Neural crest cell (in vitro differentiated cells): ENCODE measurements at places on chromosomes 7 and 10. TPM values are rescaled to one million over a fixed set of nuclear protein-coding genes. Genes with fewer than 3 reads are reported as not detected.

HMX2 gene
- total RNA-seq = not detected in 2 replicates

CAV1 gene
- 3.7 and 5.3 TPM in 2 replicates for total RNA-seq

DNA sequence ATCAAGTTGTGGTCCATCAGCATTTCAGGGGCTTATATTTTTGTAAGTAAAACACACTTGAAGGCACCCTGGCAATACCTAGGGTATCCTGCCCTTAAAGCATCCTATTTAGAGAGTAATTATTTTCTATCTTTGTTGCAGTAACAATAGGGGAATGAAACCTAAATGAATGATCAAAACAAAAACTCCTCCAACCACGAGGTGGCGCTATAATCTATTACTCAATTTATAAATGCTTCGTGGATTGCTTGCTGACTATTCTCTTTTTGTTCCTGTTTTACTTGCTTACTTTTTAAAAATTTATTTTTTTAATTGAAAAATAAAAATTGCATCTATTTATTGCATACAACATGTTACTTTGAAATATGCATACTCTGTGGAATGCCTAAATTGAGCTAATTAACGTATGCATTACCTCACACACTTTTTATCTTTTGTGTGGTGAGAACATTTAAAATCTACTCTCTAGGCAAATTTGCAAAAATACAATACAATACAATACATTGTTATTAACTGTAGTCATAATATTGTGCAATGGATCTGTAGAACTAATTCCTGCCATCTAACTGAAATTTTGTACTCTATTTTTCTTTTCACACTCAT is 147.7 kb upstream of the BMPER start:
- H3K4me1 ChIP-seq = peaks cover 16% of the 10 kb centered on the region
- H3K27me3 ChIP-seq = no peaks in the 10 kb centered on the region
- H3K27ac ChIP-seq = no peak overlapping the region
- DNase-seq = peak; percentile 33
- no peak overlapping the region for H3K4me3 ChIP-seq

- H3K27me3 ChIP-seq = no peaks in the 10 kb centered on the region
- H3K27ac ChIP-seq = peak overlapping the region; percentile 64
- no peaks in the 10 kb centered on the region for H3K36me3 ChIP-seq
- peaks cover 12% of the 10 kb centered on the region for H3K4me1 ChIP-seq
- no peak for DNase-seq
- no peak overlapping the region for H3K4me3 ChIP-seq
These were observed 37.0 kb upstream of the SVOPL start for GRCh38 chr7:138738114-138738513.

DNA sequence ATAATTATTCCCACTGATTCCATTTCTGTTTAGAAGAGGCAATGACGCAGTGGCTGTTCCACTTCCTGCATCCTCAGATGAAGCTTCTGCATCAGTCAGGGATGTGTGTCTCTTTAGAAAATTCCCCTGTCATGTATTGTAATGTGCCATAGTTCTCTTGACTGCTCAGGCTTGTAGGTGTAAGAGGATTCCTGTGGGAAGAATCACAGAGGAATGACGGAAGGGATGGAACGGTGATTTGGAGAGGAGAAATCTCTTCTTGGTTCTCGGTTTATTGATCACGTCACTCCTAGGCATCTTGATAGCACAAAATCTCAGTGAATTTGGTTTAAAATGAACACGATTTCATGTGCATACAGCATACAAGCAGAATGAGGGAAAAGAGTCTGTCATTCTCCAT is 69.8 kb upstream of the PRKCQ start:
- H3K4me3 ChIP-seq = no peak overlapping the region
- no peak for DNase-seq
- no peak overlapping the region for H3K27ac ChIP-seq
- H3K36me3 ChIP-seq = no peaks in the 10 kb centered on the region
- H3K27me3 ChIP-seq = peaks cover 39% of the 10 kb centered on the region

GRCh38 chr7:2930310-2931033 is 86.4 kb upstream of the GNA12 start:
- no peak for DNase-seq
- H3K4me3 ChIP-seq = no peak overlapping the region
- H3K36me3 ChIP-seq = no peaks in the 10 kb centered on the region
- H3K27ac ChIP-seq = no peak overlapping the region
- no peaks in the 10 kb centered on the region for H3K4me1 ChIP-seq

GRCh38 chr7:100195222-100195621 is 17.5 kb downstream of the STAG3 start:
- no peak overlapping the region for H3K4me3 ChIP-seq
- H3K36me3 ChIP-seq = no peaks in the 10 kb centered on the region
- DNase-seq = no peak
- H3K27me3 ChIP-seq = peaks cover 2% of the 10 kb centered on the region
- peaks cover 12% of the 10 kb centered on the region for H3K4me1 ChIP-seq

DNA sequence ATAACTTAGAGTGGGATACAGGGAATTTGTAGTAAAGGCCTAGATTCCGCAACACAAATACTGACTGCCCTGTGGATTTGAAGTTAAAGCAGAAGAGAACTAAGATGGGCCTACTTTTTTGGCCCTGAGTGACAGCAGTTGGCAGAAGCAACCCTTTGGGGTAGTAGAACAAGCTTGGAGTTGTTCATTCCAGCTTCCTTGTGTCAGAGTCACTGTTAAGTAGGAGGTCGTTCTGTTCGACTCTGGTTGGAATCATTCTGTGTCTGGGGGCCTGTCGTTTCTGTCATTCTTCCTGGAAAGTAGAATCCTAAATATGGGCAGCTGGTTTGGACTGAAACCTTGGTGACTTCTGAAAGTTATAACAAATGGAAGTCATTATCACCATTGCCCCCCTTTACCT is 865.9 kb downstream of the LRMDA start:
- H3K4me1 ChIP-seq = peaks cover 42% of the 10 kb centered on the region
- no peaks in the 10 kb centered on the region for H3K36me3 ChIP-seq
- DNase-seq = no peak
- no peak overlapping the region for H3K4me3 ChIP-seq

DNA sequence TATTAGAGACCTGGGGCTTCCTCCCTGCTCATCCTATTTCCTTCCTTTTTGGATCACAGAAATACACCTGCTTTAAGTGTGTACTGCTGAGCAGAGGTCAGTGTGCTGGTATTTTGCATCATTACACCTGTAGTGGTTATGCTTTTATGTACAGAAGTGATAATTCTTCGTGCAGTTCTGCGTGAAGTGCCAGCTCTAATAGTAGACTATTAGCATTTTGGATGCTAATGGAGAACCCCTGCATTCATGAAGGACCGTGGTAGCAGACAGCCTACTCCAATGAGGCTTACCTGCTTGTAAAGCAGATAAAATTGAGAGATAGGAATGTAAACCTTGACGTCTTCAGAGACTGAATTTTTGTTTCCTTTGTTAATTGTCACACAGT is 114.3 kb downstream of the CDK14 start:
- no peak overlapping the region for H3K4me3 ChIP-seq
- peaks cover 43% of the 10 kb centered on the region for H3K4me1 ChIP-seq
- H3K36me3 ChIP-seq = no peaks in the 10 kb centered on the region
- no peak overlapping the region for H3K27ac ChIP-seq
- DNase-seq = no peak
